ENCODE measurements at places on chromosomes 11 and 22.

DNA sequence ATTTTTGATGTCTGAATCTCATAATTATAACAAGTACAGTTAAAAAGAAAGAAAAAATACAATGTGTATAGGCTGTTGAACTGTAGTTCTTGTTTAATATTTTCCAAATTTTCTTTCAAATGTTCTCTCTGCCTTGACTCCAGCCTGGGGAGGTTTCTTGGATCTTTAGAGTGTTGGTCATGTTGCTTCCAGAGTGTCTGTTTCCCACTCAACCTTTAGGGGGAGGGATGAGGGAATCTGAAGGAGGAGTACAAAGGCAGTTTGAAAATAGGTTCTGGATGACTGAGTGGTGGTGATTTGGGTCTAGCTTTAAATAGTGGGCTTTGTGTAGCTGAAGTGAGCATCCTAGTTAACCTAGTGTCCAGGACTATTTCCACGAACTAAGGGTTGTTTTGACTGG is 2.0 kb downstream of the CTNND1 start:
- no peak for DNase-seq

- DNase-seq = no peak
Observed at GRCh38 chr11:112631333-112631732, 329.9 kb upstream of the NCAM1 start.

DNA sequence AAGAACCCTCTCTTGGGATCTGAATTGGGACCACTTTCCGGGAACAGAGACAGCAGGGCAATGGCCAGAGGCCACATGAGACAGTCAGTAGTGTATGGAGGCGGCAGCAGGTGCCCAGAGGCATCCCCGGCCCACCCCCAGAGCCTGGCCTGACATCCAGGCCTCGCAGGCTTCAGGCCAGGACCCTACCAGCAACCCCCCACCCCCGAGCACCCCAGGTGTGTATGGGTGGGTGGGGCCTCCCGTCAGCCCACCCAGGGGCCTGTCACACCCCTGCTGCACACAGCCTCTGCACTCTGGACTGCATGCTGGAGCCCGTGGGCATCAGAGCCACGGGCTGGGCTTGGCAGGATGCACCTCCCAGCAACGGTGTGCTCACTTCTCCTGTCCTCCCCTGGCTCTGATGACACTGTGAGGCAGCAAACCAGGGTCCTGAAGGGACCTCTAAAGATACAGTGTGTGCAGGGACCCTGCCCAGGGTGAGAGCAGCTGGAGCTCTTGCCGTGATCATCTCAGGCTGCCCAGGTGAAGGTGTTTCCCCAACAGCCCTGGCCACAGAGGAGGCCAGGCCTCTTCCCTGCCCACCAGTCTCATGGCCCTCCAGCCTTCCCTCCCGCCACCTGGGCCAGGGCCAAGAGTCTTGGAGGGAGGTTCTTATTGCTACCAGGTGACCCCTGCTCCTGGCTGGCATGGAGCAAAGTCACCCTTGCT is 88.8 kb upstream of the SEPTIN5 start:
- DNase-seq = no peak

DNA sequence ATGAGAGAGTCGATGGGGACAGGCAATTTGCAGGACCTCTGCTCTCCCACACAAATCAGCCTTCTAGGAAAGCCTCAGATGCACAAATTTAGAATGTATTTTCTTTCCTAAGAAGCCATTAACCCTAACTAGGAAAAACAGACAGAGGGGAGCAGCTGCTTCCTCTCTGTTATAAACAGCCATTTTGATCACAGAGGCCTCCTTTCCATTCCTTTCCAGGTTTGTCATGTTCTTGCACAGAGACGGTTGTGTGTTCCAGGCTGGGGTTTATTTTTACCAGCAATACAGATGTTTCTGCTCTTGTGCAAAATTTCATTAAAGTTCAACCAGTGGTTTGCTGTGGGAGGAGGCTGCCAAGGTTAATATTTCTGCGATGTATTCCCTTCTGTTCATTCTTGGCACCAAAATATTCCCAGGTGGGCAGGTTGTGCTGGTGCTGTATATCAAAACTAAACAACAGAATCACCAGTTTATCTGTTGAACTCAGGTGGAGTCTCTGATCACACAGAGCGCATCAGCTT is 90.2 kb downstream of the NAV2 start:
- DNase-seq = no peak

- DNase-seq = no peak
Observed at GRCh38 chr11:109819410-109819809, 273.8 kb upstream of the ZC3H12C start.

DNA sequence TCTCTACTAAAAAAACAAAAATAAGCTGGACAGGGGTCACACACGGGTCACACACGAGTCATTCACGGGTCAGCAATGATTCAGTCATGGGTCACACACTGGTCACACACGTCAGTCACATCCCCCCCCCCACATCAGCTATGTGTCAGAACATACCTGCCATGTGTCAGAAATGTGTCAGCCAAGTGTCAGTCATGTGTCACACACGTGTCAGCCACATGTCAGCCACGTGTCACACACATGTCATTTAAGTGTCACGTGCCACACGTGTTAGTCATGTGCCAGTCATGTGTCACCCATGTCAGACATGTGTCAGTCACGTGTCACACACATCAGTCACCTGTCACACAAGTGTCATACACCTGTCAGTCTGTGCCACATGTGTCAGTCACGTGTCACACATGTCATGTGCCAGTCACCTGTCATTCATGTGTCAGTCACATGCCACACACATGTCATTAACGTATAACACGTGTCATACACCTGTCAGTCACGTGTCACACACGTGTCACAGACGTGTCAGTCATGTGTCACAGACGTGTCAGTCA is 28.7 kb upstream of the MMP20 start:
- no peak for DNase-seq

DNA sequence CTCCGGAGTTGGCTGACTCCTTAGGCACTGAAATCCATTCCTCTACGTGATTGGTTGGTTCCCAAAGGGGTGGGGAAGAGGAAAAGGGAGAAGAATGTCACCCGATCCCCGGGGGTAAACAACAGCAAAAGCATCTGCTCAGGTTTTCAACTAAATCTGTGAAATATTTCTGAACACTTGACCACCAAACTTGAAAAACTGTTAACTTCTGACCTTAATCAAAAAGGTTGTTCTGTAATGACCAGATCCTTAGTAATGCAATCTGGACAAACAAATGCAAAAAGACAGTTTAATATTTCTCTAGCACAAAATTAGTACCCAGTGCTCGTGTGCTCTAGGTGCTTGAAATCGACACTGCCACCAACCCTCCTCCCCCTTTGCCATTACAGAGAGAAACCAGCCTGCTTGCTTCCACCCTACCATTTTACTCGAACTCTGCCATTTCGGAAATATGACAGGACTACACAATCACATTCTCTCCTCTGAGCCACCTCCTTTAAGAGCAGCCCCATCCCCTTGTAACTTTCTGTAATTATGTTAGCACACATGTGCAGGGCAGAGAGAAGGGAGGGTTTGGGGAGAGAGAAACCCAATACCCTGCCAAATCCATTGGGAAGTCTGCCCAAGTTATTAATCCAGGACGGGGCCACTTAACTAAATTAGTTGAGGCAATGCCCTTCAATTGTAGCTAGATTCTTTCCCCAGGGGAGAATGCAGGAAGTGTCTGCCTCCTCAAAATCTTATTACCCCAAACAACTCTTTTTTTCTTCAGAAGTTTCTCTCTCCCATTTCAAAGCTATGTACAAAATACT is 113.8 kb downstream of the RBFOX2 start:
- no peak for DNase-seq

- DNase-seq = no peak
Observed at GRCh38 chr22:49281467-49282340, 546.0 kb downstream of the BRD1 start.

GRCh38 chr11:115456019-115456418 is 48.2 kb downstream of the CADM1 start:
- DNase-seq = no peak
